ENCODE measurements at places on chromosomes 5 and 9. TPM values are rescaled to one million over a fixed set of nuclear protein-coding genes. Genes with fewer than 3 reads are reported as not detected.

PRSS3 gene
- 3.3 TPM for total RNA-seq

GRIA1 gene
- total RNA-seq: 0.93 TPM

TMEM252 gene
- not detected for total RNA-seq

- no peak overlapping the region for H3K27ac ChIP-seq
- no peaks in the 10 kb centered on the region for H3K27me3 ChIP-seq
- no peak overlapping the region for H3K4me3 ChIP-seq
- no peaks in the 10 kb centered on the region for H3K36me3 ChIP-seq
- H3K4me1 ChIP-seq: no peaks in the 10 kb centered on the region
Measured at GRCh38 chr5:38250763-38251448, 7.5 kb upstream of the EGFLAM start.

GRCh38 chr9:6757132-6757455, 679 bp upstream of the KDM4C start:
- H3K4me3 ChIP-seq: peak overlapping the region; percentile 98
- DNase-seq: peak; percentile 67
- H3K36me3 ChIP-seq: no peaks in the 10 kb centered on the region
- H3K27me3 ChIP-seq: no peaks in the 10 kb centered on the region

DNA sequence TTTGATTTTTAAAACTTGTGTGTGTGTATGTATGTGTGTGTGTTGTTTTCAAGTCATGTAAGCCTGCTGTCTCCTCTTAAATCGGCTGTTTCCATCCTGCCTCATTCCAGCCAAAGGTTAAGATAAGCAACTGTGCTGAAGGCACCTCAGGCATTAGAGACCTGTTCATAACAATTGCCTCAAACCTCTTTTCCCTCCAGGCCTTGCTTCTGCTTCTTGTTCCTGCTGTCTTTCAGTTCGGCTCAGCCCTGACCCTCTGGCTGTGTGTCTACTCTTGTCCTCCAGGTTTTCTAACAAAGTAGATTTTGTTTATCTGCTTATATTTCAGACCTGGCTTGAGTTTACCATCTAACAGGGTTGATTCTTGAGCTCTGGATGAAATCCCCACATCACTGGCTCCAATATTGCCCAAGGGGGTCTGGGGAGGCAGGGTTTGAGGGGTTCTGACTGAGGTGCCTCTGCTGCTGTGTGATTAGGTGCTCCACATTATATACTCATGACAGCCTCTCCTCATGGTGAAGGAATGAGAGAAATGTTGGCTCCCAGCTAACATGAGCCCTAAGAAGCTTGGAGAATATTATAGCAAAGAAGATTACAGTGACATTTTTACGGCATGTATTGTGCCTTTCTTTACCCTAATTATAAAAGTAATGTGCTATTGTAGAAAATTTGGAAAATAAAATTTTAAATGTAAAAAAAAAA, 229.7 kb upstream of the PIK3R1 start:
- no peaks in the 10 kb centered on the region for H3K27me3 ChIP-seq
- H3K4me1 ChIP-seq: peaks cover 5% of the 10 kb centered on the region
- no peaks in the 10 kb centered on the region for H3K36me3 ChIP-seq

DNA sequence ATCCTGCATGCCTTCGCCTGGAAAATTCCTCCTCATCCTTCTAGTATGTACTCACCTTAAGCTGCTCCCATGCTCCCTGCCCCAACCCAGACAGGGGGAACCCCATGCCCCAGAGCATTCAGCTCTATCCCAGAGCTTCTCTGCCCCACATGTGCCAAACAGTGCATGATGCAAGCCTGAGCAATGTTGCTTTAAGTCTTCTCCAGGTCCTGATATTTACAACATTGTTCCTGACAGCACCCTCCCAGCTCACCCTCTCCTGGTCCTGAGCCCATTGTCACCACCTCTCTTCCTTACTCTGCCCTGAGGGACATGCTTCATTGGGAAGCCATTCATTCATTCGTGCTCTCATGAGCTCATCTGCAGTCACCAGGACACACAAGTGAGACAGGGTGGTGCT, 23.4 kb upstream of the BARX1 start:
- no peaks in the 10 kb centered on the region for H3K4me1 ChIP-seq
- DNase-seq: no peak
- H3K27me3 ChIP-seq: no peaks in the 10 kb centered on the region

DNA sequence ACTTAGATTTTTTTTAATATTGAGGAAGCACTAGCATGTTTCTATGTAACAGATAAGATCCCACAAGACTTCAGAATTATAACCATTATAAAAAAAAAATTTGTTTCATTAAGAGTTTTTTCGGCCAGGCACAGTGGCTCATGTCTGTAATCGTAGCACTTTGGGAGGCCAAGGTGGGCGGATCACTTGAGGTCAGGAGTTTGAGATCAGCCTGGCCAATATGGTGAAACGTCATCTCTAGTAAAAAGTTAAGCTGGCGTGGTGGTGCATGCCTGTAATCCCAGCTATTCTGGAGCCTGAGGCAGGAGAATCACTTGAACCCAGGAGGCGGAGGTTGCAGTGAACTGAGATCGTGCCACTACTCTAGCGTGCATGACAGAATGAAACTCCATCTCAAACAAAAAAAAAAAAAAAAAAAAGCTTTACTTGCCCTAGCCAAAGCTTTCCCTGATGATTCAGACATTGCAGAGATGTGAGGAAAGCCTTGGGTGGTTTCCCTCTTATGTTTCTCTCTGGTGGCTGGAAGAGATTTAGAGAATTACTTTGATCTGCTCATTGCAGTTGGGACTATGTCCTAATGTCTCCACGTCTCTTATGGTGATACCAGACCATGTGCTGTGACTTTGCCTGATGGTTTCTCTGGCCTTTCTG, 65.4 kb downstream of the EGFLAM start:
- H3K4me3 ChIP-seq: no peak overlapping the region
- H3K27ac ChIP-seq: no peak overlapping the region
- no peaks in the 10 kb centered on the region for H3K4me1 ChIP-seq
